ENCODE measurements at places on chromosomes 4 and X. TPM values are rescaled to one million over a fixed set of nuclear protein-coding genes. Genes with fewer than 3 reads are reported as not detected.

RBMX gene
- total RNA-seq: 169 TPM

GAGE1 gene
- total RNA-seq: not detected

NR3C2 gene
- 5.2 TPM for total RNA-seq

MMRN1 gene
- total RNA-seq: 16.5 TPM

NR0B1 gene
- total RNA-seq: not detected

TIMM8A gene
- total RNA-seq: 5.0 TPM

UBE2D3 gene
- 227 TPM for total RNA-seq

Data from skin of body (tissue), 3 donors.